ENCODE measurements at places on chromosomes 16 and 17.

GRCh38 chr17:66775271-66775670, 59.6 kb upstream of the CACNG5 start:
- DNase-seq, result no peak
- no peaks in the 10 kb centered on the region for H3K27me3 ChIP-seq
- no peaks in the 10 kb centered on the region for H3K4me1 ChIP-seq
- no peak overlapping the region for H3K4me3 ChIP-seq
- H3K36me3 ChIP-seq, result no peaks in the 10 kb centered on the region

DNA sequence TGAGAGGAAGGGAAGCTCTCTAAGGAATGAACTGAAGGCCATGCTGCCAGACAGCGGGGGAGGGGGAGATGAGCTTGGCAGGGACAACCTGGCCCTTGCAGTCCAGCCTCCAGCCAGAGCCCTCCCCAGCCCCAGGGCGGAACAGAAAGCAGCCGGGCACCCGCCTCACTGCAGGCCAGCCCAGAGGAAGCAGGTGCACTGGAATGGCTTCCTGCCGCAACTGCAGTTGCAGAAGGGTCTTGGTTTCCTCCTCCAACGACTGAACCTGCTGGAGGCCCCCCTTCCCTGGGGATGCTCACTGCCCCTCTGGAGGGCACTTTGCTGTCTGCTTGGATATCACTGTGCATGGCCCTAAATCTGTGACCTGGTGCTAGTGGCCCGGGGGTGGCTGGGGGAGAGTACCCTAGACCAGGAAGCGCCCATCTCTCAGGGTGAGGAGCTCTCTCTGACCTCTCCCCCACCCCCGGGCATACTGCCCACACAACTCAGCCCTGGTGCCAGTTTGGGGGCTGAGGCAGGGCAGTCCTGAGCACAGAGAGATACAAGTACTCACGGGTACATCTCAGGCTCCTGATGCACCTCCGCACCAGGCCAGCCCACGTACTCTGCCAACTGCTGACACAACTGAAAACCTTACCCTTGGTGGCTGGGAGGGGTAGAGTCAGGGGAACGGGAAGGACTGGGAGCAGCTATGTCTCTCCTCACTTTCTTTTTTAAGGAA, 41.1 kb downstream of the MYO18A start:
- peak overlapping the region; percentile 88 for H3K4me3 ChIP-seq
- peak overlapping the region; percentile 97 for H3K27ac ChIP-seq
- no peaks in the 10 kb centered on the region for H3K27me3 ChIP-seq
- DNase-seq, result peak; percentile 48

- DNase-seq, result no peak
- no peaks in the 10 kb centered on the region for H3K27me3 ChIP-seq
- H3K4me3 ChIP-seq, result no peak overlapping the region
Observed at GRCh38 chr17:54347495-54347894, 524.8 kb downstream of the KIF2B start.

DNA sequence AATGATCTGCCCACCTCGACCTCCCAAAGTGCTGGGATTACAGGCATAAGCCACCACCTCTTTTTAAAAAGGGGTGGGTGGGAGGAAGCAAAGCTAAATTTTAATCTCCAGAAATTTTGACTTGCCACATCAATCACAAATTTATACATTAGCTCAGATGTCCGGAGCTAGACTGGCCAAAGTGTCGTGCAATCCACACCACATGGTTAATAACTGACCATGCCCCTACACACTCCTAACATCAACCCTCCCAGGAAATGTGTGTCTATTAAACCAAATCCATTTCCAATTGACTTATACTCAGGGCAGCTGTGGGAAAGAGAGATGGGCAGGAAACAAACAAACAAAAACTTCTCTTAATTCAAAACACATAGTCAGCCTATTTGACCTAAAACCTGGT, 29.9 kb downstream of the SMURF2 start:
- H3K4me1 ChIP-seq, result peaks cover 56% of the 10 kb centered on the region
- no peak for DNase-seq
- no peak overlapping the region for H3K4me3 ChIP-seq

DNA sequence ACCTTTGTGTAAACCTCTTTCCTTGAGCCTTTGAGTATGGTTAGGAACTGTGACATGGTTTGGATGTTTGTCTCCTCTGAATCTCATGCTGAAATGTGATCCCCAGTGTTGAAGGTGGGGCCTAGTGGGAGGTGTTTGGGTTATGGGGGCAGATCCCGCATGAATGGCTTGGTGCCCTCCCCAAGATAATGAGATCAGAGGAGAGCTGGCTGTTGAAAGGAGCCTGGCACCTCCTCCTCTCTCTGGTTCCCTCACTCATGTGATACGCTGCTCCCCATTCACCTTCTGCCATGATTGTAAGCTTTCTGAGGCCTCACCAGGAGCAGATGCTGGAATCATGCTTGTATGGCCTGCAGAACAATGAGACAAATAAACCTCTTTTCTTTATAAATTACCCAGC, 1110.2 kb downstream of the CDH11 start:
- no peak overlapping the region for H3K4me3 ChIP-seq
- no peak for DNase-seq
- no peaks in the 10 kb centered on the region for H3K4me1 ChIP-seq
- H3K27ac ChIP-seq, result no peak overlapping the region
- no peaks in the 10 kb centered on the region for H3K36me3 ChIP-seq

DNA sequence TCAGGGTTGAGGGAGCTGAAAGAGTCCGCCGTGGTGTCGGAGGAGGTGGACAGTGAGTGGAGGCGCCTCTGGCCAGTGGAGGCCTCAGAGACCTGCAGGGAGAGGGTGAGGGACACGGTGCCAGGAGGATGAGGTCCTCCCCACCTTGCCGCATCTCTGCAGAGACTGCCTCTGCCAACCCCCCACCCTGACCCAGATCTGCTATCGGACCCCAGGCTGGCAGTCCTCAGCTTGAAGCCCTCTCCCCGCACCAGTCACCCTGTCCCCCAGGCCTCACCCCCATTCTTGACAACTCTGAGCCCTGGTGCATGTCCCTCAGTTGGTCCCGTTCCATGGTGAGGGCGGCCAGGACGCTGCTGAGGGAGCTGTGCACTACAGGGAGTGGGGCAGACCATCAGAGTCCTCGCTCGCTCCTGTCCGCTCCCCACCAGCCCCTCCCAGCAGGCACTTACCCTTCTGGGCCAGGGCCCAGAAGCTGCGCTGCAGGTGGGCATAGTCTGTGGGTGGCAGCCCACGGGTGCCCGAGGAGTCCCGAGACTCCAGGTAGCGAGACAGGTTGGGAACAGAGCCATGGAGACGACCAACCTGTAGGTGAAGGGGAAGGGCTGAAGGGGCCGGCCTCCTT, 5.4 kb downstream of the OSBPL7 start:
- DNase-seq, result no peak
- H3K36me3 ChIP-seq, result peaks cover 75% of the 10 kb centered on the region
- H3K27me3 ChIP-seq, result no peaks in the 10 kb centered on the region
- H3K27ac ChIP-seq, result no peak overlapping the region
- peaks cover 12% of the 10 kb centered on the region for H3K4me1 ChIP-seq

DNA sequence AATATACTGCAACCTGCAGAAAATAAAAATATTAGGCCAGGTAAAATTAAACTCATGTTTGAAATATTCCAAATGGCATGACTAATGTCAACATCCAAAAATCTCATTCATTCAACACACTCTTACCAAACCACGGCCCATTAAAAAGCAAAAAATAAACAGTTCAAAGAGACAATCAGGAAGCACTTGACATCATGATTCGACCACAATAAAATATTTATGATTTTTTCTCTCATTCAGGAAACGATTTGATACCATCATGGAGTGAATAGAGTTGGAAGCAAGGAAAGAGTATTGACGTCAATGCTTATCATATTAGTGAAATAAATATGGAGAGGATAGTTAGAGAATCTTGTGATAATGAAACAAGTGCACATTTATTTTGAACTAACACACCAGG, 354.1 kb downstream of the KCNJ2 start:
- DNase-seq, result no peak
- H3K4me3 ChIP-seq, result no peak overlapping the region
- H3K4me1 ChIP-seq, result peaks cover 14% of the 10 kb centered on the region
- H3K27me3 ChIP-seq, result no peaks in the 10 kb centered on the region
- H3K36me3 ChIP-seq, result no peaks in the 10 kb centered on the region

- H3K27ac ChIP-seq, result no peak overlapping the region
- peaks cover 65% of the 10 kb centered on the region for H3K36me3 ChIP-seq
- no peaks in the 10 kb centered on the region for H3K27me3 ChIP-seq
- H3K4me3 ChIP-seq, result no peak overlapping the region
- no peak for DNase-seq
- H3K4me1 ChIP-seq, result peaks cover 4% of the 10 kb centered on the region
Observed at GRCh38 chr16:70573451-70574121, 50.0 kb downstream of the SF3B3 start.

GRCh38 chr16:2079311-2079800, 31.6 kb downstream of the TSC2 start:
- no peak overlapping the region for H3K4me3 ChIP-seq
- DNase-seq, result no peak
- peaks cover 47% of the 10 kb centered on the region for H3K36me3 ChIP-seq
- H3K27ac ChIP-seq, result no peak overlapping the region
- no peaks in the 10 kb centered on the region for H3K4me1 ChIP-seq

GRCh38 chr17:78824240-78824639, 16.4 kb downstream of the USP36 start:
- H3K4me1 ChIP-seq, result peaks cover 12% of the 10 kb centered on the region
- no peaks in the 10 kb centered on the region for H3K27me3 ChIP-seq
- no peak overlapping the region for H3K27ac ChIP-seq
- H3K36me3 ChIP-seq, result peaks cover 95% of the 10 kb centered on the region

GRCh38 chr17:8946071-8946470, 19.4 kb downstream of the PIK3R5 start:
- peaks cover 38% of the 10 kb centered on the region for H3K36me3 ChIP-seq
- H3K4me3 ChIP-seq, result no peak overlapping the region
- no peaks in the 10 kb centered on the region for H3K27me3 ChIP-seq
- DNase-seq, result no peak
- peaks cover 62% of the 10 kb centered on the region for H3K4me1 ChIP-seq

DNA sequence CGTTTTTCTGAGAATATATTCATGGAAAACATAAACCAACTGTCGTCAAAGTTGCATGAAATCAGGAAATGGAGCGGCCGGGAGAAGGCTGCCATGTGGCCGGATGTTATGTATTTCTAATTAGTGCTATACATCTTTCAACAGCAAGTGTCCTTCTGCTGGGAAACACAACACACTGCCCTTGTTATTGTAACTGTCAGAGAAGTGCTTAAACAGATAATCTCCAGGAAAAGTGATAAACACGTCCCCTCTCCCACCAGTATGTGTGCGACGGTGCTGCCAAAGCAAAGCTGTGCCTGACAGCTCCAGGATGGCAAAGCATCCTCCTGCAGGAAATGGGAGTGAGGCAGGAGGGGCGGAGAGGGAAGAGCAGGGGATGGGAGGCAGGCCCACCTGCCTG, 111.8 kb downstream of the SMG6 start:
- H3K4me1 ChIP-seq, result peaks cover 24% of the 10 kb centered on the region
- DNase-seq, result no peak
- H3K4me3 ChIP-seq, result no peak overlapping the region
- no peak overlapping the region for H3K27ac ChIP-seq
- H3K36me3 ChIP-seq, result peaks cover 56% of the 10 kb centered on the region

DNA sequence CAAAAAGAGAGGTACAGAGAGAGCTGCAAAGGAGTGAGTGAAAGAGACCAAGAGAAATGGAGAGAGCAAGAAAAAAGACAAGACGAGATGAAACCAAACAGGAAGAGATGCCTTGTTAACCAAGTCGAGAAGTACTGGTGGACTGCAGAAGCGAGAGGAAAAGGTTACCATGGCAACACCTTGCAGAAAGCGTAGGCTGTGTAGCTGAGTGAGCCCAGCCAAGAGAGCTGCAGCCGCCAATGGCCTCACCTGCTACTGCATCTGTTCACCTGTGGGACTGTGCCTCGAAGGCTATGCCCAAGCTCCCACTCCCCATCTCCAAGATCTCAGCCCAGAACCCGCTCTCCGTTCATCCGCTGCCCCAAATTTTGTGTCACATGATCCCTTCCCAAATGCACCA, 161.3 kb downstream of the SLC39A11 start:
- H3K27ac ChIP-seq, result no peak overlapping the region
- peaks cover 6% of the 10 kb centered on the region for H3K36me3 ChIP-seq
- DNase-seq, result no peak
- peaks cover 10% of the 10 kb centered on the region for H3K4me1 ChIP-seq
- H3K4me3 ChIP-seq, result no peak overlapping the region
- H3K27me3 ChIP-seq, result no peaks in the 10 kb centered on the region

GRCh38 chr17:81154961-81155360, 10.3 kb upstream of the PVALEF start:
- no peaks in the 10 kb centered on the region for H3K36me3 ChIP-seq
- H3K27ac ChIP-seq, result no peak overlapping the region
- DNase-seq, result no peak
- H3K4me3 ChIP-seq, result no peak overlapping the region

DNA sequence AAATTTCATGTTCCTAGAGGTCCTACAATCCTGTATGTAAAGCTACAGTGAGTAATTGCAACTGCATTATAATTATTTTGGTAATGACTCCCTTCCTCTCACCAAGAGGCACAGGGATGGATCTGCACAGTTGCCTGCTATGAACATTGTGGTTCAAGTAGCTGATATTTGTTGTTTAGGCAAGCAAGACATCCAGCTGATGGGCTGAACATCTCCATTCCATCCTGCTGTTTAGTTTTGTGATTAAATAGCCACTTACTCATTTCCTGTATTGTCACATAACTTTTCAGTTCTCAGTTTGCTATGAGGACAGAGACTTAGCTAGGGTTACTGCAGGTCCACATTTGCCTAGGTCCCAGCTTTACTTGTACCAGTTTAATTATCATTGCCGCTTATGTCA, 181.2 kb upstream of the TBX2 start:
- no peaks in the 10 kb centered on the region for H3K36me3 ChIP-seq
- no peak overlapping the region for H3K4me3 ChIP-seq
- no peak overlapping the region for H3K27ac ChIP-seq
- H3K4me1 ChIP-seq, result peaks cover 20% of the 10 kb centered on the region
- H3K27me3 ChIP-seq, result no peaks in the 10 kb centered on the region
- DNase-seq, result no peak

DNA sequence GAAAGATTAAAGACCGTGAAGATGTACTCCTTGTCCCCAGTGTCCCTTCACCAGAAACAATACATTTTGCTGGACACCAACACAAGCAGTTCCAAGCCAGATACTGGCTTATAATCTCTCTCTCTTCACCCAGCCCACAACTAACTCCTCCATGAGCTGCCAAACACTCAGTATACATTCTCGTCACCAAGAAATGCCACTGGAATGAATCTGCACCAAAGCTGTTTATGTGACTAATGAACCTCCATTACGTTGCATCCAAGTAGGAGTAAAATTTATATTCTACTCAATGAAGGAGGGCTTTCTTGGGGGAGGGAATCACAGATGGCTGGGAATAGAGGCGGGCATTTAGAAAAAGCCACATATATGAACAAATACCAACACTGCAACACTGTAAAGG, 20.9 kb upstream of the SOX9 start:
- DNase-seq, result no peak
- H3K27ac ChIP-seq, result no peak overlapping the region
- H3K4me1 ChIP-seq, result no peaks in the 10 kb centered on the region
- H3K4me3 ChIP-seq, result no peak overlapping the region
- H3K27me3 ChIP-seq, result no peaks in the 10 kb centered on the region

DNA sequence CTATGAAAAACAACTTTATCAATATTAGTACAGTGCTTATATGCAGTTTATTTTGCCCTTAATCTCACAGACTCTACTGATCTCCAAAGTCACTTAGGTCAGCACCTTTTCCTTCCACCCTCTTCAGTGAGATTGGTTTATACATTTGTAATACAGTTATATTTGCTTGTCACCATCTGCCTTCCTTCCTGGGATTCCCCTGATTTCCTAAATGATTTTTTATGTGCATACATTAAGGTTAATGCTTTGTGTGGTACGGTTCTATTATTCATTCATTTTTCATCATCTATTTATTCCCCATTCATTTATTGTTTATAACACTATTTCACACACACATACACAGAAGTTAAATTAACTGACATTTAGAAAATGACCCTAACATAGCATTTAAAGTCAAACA, 419.8 kb upstream of the CDH11 start:
- H3K36me3 ChIP-seq, result no peaks in the 10 kb centered on the region
- DNase-seq, result no peak
- no peak overlapping the region for H3K4me3 ChIP-seq
- no peak overlapping the region for H3K27ac ChIP-seq
- H3K27me3 ChIP-seq, result no peaks in the 10 kb centered on the region
